ENCODE measurements at places on chromosomes 5 and 9. TPM values are rescaled to one million over a fixed set of nuclear protein-coding genes. Genes with fewer than 3 reads are reported as not detected.

GRCh38 chr5:75571547-75571946, 39.7 kb upstream of the ANKDD1B start:
- H3K27me3 ChIP-seq, result no peaks in the 10 kb centered on the region
- no peak overlapping the region for H3K27ac ChIP-seq
- DNase-seq, result no peak

DNA sequence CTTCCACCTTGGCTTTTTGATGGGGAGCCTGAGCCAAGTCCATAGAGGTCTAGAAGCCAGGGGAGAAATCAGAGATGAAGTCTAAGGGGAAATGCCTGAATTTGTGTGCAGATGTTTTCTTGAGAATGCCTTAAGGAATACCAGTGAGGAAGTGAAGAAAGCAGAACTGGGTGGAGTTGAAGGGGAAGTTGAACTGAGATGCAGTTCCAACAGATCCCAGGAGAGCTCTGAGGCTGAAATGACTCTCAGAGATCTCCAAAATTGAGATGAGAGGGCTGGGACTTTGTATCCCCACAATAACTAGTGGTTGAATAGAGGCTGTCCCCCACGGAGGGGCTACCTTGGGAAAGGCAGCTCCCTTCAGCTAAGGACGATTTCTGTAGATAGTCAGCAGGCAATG, 197.1 kb downstream of the ZNF462 start:
- no peak overlapping the region for H3K4me3 ChIP-seq
- peaks cover 3% of the 10 kb centered on the region for H3K27me3 ChIP-seq
- no peak overlapping the region for H3K27ac ChIP-seq
- no peaks in the 10 kb centered on the region for H3K36me3 ChIP-seq
- no peak for DNase-seq

- H3K27me3 ChIP-seq, result no peaks in the 10 kb centered on the region
- H3K36me3 ChIP-seq, result no peaks in the 10 kb centered on the region
- H3K27ac ChIP-seq, result no peak overlapping the region
Measured at GRCh38 chr5:9288234-9288633, 257.6 kb downstream of the SEMA5A start.

- no peaks in the 10 kb centered on the region for H3K4me1 ChIP-seq
- no peak overlapping the region for H3K4me3 ChIP-seq
- DNase-seq, result no peak
Measured at GRCh38 chr9:86500667-86501435, 146.6 kb upstream of the TUT7 start.

DNA sequence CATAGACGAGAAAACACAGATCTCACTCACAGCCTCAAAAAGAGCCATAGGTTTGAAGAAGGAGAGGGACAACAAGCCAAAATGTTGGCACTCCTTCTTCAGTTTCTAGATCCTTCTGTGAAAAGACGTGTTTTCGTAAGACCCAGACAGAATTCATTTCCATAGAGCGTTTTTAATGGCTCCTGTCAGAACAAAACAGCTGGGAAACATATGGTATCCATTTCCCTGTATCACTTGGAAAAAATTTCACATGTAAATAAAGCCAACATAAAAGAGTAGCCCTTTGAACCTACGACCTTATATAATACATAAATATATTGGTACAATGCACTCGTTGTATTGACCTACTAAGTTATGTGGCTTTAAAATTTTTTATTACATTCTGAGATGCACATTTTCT, 108.1 kb downstream of the SNCAIP start:
- DNase-seq, result no peak
- H3K27me3 ChIP-seq, result no peaks in the 10 kb centered on the region
- no peak overlapping the region for H3K4me3 ChIP-seq
- no peak overlapping the region for H3K27ac ChIP-seq
- H3K36me3 ChIP-seq, result no peaks in the 10 kb centered on the region

GRCh38 chr5:128284236-128284635, 200.7 kb downstream of the SLC12A2 start:
- no peaks in the 10 kb centered on the region for H3K4me1 ChIP-seq
- H3K27ac ChIP-seq, result no peak overlapping the region
- H3K27me3 ChIP-seq, result no peaks in the 10 kb centered on the region
- no peaks in the 10 kb centered on the region for H3K36me3 ChIP-seq

- H3K36me3 ChIP-seq, result peaks cover 8% of the 10 kb centered on the region
- no peak overlapping the region for H3K4me3 ChIP-seq
- H3K27me3 ChIP-seq, result no peaks in the 10 kb centered on the region
- no peak for DNase-seq
Measured at GRCh38 chr5:79694652-79695051, 5.0 kb downstream of the CMYA5 start.

DNA sequence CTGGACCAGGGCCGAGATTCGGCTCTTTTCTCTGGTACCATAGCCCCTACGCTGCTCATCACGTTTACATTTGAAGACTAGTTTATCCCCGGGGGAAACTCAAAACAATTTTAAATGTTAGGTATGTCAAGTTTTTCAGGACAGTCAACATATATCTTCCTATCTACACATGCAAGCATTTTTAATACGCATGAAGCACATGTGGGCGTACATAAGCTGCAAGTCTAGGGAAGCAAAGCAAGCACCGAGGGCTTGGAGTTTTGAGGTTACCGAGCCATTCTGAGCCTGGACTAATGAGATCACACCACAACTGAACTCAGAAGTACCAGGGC, 154.4 kb downstream of the AUH start:
- H3K4me3 ChIP-seq, result peak overlapping the region; percentile 57
- H3K27me3 ChIP-seq, result no peaks in the 10 kb centered on the region
- peaks cover 48% of the 10 kb centered on the region for H3K36me3 ChIP-seq

Gene TAS2R1
- total RNA-seq, result not detected

Gene FOXD4L5
- 0.18 TPM for total RNA-seq

Gene FUT7
- 2.8 TPM for total RNA-seq

GRCh38 chr9:15155323-15155722, 151.7 kb downstream of the TTC39B start:
- H3K36me3 ChIP-seq, result no peaks in the 10 kb centered on the region
- H3K4me1 ChIP-seq, result no peaks in the 10 kb centered on the region
- DNase-seq, result no peak
- peaks cover 21% of the 10 kb centered on the region for H3K27me3 ChIP-seq
- H3K4me3 ChIP-seq, result no peak overlapping the region
- H3K27ac ChIP-seq, result no peak overlapping the region

GRCh38 chr5:124650951-124651662, 95.3 kb downstream of the ZNF608 start:
- peaks cover 52% of the 10 kb centered on the region for H3K27me3 ChIP-seq
- DNase-seq, result no peak
- H3K27ac ChIP-seq, result no peak overlapping the region
- peaks cover 22% of the 10 kb centered on the region for H3K4me1 ChIP-seq
- no peak overlapping the region for H3K4me3 ChIP-seq
- peaks cover 5% of the 10 kb centered on the region for H3K36me3 ChIP-seq

GRCh38 chr5:138489683-138490061, 24.4 kb downstream of the EGR1 start:
- H3K27ac ChIP-seq, result no peak overlapping the region
- no peak overlapping the region for H3K4me3 ChIP-seq
- no peaks in the 10 kb centered on the region for H3K36me3 ChIP-seq
- peaks cover 57% of the 10 kb centered on the region for H3K27me3 ChIP-seq
- H3K4me1 ChIP-seq, result peaks cover 4% of the 10 kb centered on the region

- no peak overlapping the region for H3K27ac ChIP-seq
- peaks cover 2% of the 10 kb centered on the region for H3K4me1 ChIP-seq
- H3K36me3 ChIP-seq, result no peaks in the 10 kb centered on the region
- no peak for DNase-seq
- H3K4me3 ChIP-seq, result no peak overlapping the region
Measured at GRCh38 chr9:76292246-76292645, 102.0 kb downstream of the RFK start.

DNA sequence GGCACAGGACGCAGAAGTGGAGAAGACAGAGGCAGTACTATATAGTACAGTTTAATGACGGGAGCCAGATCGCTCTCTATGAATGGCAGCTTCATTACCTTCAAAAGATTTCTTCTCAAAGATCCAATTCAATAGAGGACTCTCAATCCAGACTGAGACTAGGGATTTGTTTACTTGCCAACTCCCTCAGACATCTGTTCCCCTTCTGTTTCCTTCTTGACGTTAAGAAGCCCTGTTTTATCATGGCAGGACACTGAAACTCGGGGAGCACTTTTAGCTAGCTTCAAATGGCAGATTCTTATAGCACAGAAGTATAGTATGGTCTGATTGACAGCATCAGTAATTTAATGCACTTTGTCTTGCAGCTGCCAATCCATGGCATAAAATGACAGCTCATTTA, 747.3 kb upstream of the C9orf72 start:
- H3K4me3 ChIP-seq, result no peak overlapping the region
- no peaks in the 10 kb centered on the region for H3K36me3 ChIP-seq
- no peaks in the 10 kb centered on the region for H3K27me3 ChIP-seq
- no peaks in the 10 kb centered on the region for H3K4me1 ChIP-seq
- H3K27ac ChIP-seq, result no peak overlapping the region

GRCh38 chr5:45862763-45863162, 166.6 kb upstream of the HCN1 start:
- no peak overlapping the region for H3K4me3 ChIP-seq
- DNase-seq, result no peak
- no peaks in the 10 kb centered on the region for H3K36me3 ChIP-seq
- H3K4me1 ChIP-seq, result no peaks in the 10 kb centered on the region
- H3K27ac ChIP-seq, result no peak overlapping the region

DNA sequence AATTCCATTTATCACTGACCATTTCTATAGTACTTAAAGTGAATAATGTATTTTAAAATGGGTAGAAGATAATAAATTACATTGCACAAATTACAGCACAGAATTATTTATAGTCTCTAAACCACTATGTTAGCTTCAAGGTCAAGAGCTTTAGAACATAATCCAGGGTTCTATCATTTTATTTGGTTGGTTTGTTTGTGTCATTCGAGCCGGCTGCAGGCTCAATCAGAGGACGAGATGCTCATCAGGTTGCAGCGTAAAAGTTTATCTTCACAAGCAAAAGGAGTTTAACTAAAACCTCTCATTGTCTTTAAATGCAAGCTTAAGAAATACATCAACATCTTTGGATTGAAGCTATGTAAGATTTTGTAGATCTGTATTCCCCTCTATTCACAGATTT, 523.8 kb downstream of the EFNA5 start:
- H3K36me3 ChIP-seq, result no peaks in the 10 kb centered on the region
- H3K4me3 ChIP-seq, result no peak overlapping the region
- DNase-seq, result no peak
- H3K27ac ChIP-seq, result no peak overlapping the region

Gene SPATA31A3
- not detected for total RNA-seq

- no peaks in the 10 kb centered on the region for H3K27me3 ChIP-seq
- H3K4me1 ChIP-seq, result no peaks in the 10 kb centered on the region
- H3K27ac ChIP-seq, result no peak overlapping the region
- H3K4me3 ChIP-seq, result no peak overlapping the region
- H3K36me3 ChIP-seq, result peaks cover 32% of the 10 kb centered on the region
Measured at GRCh38 chr5:151028717-151029116, 8.3 kb downstream of the GPX3 start.

- no peaks in the 10 kb centered on the region for H3K27me3 ChIP-seq
- no peaks in the 10 kb centered on the region for H3K36me3 ChIP-seq
- H3K4me1 ChIP-seq, result no peaks in the 10 kb centered on the region
- no peak overlapping the region for H3K27ac ChIP-seq
- DNase-seq, result no peak
Measured at GRCh38 chr9:79165020-79165780, 406.6 kb upstream of the TLE4 start.
